ENCODE measurements at places on chromosomes 16 and 17.

- DNase-seq: no peak
Measured at GRCh38 chr17:56436142-56436541, 157.4 kb upstream of the NOG start.

DNA sequence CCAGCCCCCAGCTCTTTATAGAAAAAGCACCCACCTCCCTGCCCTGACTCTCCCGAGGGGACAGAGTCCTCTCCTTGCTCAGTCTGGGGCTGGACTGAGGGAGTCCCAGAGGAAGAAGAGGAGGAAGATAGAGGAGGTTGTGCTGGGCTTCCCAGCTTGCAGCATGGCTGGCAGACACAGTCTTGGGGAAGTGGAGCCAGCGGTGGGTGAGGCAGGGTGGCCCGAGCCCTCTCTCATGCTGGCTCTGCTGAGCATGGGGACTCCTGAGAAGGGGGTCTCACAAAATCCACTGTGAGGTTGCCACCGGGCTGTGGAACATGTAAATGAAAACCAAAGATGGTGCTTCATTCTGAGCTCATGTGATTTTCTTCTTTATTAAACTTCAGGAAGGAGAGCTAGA, 398.5 kb downstream of the SLC39A11 start:
- DNase-seq: no peak

DNA sequence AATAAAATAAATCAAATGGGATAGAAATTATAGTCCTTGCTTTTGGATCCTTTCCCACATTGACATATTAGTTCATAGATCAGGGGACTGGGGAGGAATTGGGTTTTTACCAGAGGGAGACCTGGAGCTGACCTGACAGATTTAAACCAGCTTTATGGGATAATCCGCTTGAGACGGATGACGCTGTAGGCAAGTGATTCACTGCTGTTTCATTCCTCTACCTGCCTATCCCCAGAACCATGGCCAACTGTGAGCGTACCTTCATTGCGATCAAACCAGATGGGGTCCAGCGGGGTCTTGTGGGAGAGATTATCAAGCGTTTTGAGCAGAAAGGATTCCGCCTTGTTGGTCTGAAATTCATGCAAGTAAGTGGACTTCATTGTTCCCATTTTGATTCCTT, 2.1 kb downstream of the NME1 start:
- peak; percentile 44 for DNase-seq

DNA sequence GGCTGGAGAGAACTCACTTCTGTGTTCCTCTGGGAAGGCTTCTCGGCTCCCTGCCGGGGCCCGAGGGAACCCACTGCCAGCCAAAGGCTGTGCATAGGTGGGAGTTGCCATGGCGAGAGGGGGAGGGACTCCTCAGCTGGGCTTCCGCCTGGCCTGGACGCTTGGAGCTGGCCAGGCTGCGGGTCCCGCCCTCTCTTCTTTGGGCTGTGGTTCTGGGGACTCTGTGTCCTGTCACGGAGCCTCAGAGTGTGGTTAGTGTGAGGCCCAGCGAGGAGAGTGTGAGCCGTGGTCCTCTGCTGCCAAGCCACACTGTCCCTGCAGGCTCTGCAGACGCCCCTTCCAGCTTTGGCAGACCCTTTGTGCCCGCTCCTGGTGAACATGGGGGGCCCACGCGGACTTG, 123.1 kb downstream of the OR1D5 start:
- no peak for DNase-seq

DNA sequence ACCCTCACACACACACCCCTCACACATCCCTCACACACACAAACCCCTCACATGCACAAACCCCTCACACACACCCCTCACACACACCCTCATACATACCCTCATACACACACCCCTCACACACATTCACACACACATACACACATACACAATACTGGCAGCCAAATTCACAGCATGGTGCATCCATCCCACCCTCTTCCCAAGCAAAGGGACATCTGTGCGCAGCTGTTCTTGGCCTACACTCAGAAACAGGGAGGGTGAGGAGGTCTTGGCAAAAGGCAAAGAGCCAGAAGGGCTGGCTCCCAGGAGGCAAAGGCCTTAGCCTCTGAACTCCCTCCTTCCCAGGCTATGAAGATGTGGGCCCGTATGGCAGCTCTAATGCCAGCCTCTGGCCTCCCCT, 23.4 kb downstream of the C17orf67 start:
- DNase-seq: no peak

GRCh38 chr17:34827008-34827407, 134.3 kb downstream of the CCT6B start:
- DNase-seq: no peak

- DNase-seq: no peak
Measured at GRCh38 chr17:51407576-51407975, 147.2 kb downstream of the UTP18 start.

DNA sequence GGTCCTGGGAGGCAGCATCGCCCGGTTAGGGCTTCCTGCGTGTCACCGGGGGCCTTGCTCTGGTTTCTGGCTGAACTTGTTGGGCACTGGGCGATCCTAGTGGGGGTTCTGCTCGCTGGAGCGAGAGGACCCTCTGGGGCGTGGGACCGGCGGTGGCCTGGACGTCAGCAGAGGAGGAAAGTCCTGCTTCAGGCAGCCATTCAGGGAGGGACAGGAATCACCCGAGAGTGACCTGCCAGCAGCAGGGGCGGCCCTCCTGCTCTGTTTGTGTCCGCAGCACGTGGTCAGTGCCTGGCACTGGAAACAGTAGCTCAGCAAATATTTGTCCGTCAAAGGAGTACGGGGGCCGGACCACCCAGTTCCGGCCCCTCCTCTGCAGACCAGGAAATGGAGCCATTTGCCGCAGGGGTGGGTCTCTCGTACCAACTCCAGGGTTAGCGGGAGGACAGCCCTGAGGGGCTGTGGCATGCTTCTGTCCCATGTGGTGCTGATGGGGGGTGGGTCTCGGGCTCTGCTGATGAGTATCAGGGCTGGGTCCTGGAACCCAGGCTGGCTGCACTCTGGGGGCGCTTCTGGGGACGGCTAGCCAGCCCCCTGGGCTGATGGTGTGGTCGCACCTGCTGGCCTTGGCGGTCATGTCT, 48.3 kb downstream of the BAIAP2 start:
- no peak for DNase-seq

GRCh38 chr17:62705778-62706597, 78.5 kb downstream of the MRC2 start:
- DNase-seq: no peak

DNA sequence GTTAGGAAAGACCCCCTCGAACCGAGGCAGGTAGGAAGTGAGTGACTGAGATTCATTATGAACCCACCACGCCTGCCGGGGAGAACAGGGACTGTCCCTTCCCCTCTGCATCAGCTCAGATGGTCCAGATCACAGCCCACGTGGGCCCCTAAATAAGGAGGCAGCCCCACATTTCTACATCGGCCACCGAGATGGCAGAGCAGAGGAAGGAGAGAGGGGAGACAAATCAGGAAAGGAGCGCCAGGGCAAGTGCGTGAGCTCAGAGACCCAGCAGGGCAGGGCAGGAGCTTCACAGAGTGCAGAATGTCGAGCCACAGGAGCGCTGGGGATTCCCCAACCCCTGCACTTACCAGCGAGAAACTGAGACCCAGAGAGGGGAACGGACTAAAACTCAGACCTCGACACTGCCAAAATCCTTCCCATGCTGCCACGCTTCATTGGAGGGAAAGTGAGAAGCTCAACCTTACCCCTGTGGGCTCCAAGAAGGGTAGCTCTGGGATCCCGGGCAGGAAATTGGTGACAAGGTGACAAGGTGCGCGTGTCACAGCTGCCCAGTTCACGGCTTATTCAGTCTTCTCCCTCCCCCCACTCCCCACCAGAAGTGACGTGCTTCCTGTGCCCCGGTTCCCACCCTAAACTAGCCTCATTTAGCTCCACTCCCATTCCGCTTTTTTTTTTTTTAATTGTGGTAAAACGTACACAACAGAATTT, at the start of gene ICAM2:
ICAM2 (minus strand) TSS at position 578 of the 711 bp plus-strand sequence. CDS start 13,942 bp downstream, outside the sequence.
- no peak for DNase-seq

- no peak for DNase-seq
Measured at GRCh38 chr16:69127966-69128510, 4.3 kb downstream of the CHTF8 start.

- DNase-seq: no peak
Measured at GRCh38 chr17:64781014-64781756, 119.1 kb upstream of the SMURF2 start.

- DNase-seq: no peak
Measured at GRCh38 chr17:39208893-39209292, 8.8 kb downstream of the RPL19 start.

- DNase-seq: no peak
Measured at GRCh38 chr16:24821129-24821528, 24.6 kb upstream of the SLC5A11 start.

DNA sequence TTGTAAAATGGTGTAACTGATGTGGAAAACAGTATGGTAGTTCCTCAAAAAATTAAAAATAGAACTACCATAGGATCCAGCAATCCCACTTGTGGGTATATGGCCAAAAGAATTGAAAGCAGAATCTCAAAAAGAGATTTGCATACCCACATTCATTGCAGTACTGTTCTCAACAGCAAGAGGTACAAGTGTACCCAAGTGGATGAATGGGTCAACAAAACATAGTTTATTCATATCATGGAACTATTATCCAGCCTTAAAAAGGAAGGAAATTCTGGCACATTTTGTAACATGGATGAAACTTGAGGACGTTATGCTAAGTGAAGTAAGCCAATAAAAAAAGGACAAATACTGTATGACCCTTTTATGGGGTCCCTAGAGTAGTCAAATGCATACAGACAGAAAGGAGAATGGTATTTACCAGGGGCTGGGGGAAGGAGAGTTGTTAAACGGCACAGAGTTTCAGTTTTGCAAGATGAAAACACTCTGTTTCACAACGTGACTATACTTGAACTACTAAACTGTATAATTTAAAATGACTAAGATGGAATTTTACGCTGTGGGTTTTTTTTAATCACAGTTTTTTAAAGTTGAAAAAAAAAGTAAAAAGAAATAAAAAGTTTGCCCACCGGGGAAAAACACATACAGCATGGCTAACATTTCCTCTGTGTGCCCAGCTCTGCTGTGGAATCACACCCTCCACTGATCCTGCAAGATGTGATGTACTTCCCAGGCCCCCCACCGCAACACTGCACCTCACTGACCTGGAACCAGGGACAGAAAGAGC, 6.1 kb downstream of the TVP23A start:
- no peak for DNase-seq

GRCh38 chr16:51940183-51940582, 606.8 kb downstream of the TOX3 start:
- DNase-seq: no peak

- no peak for DNase-seq
Measured at GRCh38 chr16:22357635-22357971, 16.8 kb downstream of the CDR2 start.

DNA sequence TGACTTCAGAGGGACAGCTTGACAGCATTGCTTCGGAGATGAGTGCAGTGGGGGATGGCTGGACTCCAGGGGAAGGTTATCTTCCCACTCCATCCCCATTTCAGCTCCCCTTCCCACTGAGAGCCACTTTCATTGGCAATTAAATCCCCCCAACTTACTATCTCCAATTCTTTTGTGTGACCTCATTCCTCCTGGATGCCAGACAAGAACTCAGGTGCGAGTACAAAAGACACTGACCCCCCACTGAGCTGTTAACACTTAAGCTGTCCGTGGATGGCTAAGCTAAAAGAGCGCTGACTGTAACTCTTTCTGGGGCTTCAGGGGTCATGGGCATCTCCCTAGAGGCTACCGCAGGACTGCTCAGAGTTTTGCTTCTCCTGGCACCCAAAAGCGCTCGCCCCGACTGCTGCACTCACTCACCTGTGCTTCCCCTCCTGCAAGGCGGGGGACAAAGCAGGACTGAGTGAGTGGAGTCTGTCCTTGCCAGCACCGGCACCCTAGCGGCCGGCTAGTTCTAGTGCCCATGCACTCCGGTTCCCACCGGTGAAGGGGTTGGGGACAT, 44.8 kb upstream of the FBXO47 start:
- DNase-seq: no peak

DNA sequence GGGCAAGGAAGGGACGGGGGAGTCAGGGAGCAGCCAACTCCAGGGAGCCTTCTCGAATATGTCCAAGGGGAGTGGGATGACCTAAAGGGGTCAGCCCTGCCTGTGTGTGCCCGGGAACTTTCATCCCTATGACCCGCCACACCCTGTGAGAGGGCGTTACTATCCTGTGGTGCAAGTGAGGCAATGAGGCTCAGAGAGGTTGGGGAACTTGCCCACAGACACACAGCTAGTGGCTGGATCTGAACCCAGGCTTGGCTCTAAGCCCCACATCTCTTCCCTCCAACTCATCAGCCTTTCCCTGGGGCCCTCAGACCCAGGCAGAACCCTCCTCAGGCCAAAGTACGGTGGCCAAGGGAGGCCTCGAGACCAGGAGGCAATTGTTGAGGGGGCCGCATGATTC, 23.2 kb downstream of the JUP start:
- DNase-seq: no peak

DNA sequence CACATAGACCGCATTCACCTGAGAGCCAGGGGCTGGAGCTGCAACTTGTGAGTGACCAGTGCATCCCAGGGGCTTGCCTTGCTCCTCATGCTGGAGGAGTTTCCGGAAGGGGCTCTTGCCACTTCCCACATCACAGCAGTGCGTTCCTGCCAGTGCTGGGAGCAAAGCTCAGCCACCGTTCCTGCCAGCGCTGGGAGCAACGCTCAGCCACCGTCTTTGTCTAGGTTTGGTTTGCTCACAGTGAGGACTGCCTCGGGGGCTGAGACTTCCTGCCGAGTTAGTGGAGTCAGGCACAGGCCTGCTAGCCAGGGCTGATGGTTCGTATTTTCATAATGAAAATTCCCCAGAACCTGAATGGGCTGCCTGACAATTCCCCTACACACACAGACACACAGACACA, 5.4 kb upstream of the CHRNE start:
- DNase-seq: no peak

GRCh38 chr16:33877-34647, 19.3 kb downstream of the POLR3K start:
- DNase-seq: no peak

- DNase-seq: no peak
Measured at GRCh38 chr16:58417600-58417999, 25.3 kb downstream of the GINS3 start.

- DNase-seq: no peak
Measured at GRCh38 chr16:25771812-25772568, 80.2 kb downstream of the HS3ST4 start.

DNA sequence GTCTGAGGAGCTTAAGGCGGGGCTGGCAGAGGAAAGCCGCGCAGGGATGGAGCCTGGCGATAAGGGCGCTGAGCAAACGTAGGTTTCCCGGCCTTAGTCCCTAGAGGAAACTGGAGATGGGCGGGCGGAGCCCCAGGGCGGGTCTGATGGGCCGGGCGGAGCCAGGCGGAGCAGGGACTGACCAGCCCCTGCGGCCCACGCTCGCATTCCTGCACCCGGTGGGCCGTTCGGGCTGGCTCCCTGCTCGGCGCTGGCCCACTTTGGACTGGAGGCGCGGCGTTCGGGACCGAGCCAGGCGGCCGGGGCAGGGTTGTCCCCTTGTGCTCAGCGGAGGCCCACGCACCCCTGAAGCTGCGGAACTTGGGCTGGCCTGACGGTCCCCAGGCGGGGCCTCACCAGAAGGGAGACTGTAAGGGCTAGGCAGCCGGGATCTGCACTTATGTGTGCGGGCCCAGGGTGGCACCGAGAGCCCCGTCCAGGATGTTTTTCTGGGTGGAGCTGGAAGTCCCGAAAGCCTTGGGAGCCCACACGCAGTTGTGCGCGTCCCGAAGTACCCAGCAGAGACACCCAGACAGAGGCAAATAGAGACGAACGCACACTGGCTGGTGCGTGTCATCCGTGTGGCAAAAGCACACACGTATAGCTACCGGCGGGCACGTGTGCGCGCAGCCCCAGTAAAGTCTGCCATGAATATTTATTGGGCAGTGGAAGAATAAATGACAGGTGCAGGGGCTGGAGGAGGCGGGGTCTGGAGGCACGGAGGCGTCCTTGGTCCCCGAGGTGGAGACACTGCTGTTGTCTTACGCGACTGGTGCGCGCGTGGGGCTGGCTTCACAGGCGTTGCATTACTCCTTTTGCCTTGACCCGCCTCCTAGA, 1.4 kb downstream of the PYDC1 start:
- DNase-seq: peak; percentile 67

Measured in D721Med (cell line).